ENCODE measurements at places on chromosomes 1 and 21. TPM values are rescaled to one million over a fixed set of nuclear protein-coding genes. Genes with fewer than 3 reads are reported as not detected.

Gene IGSF9
- total RNA-seq: not detected

Gene TRIM67
- total RNA-seq: not detected

Gene RASAL2
- total RNA-seq: 7.3 TPM

Gene GDAP2
- total RNA-seq: 14.6 TPM

Gene AIRE
- not detected for total RNA-seq

Gene TPTE
- not detected for total RNA-seq

Gene NENF
- 53.0 TPM for total RNA-seq

Gene GBP5
- total RNA-seq: 0.16 TPM

Gene SSX2IP
- total RNA-seq: 14.0 TPM

Gene NPHS2
- total RNA-seq: not detected

Gene HDGF
- total RNA-seq: 98.5 TPM

Gene KRTAP6-2
- total RNA-seq: not detected

Gene ADAMTS5
- 5.4 TPM for total RNA-seq

Gene CORT
- total RNA-seq: not detected

Gene GPA33
- not detected for total RNA-seq

Gene HUNK
- under 0.01 TPM for total RNA-seq

Gene DIO1
- not detected for total RNA-seq

Gene PCBP3
- total RNA-seq: 1.1 TPM

Gene TMIGD3
- total RNA-seq: not detected

Gene TMEM183A
- total RNA-seq: 86.4 TPM

Gene ILDR2
- not detected for total RNA-seq

Gene C1QC
- total RNA-seq: not detected

Gene KRTAP13-2
- not detected for total RNA-seq

Gene SV2A
- 16.0 TPM for total RNA-seq

Gene DMBX1
- total RNA-seq: not detected

Gene TDRD10
- under 0.01 TPM for total RNA-seq

Gene IL23R
- not detected for total RNA-seq

Gene GJA9
- not detected for total RNA-seq

Gene PRR9
- not detected for total RNA-seq

Gene ARHGEF16
- 0.09 TPM for total RNA-seq

Gene FMO4
- total RNA-seq: 1.4 TPM

Gene C8A
- not detected for total RNA-seq

Gene TMPRSS15
- total RNA-seq: not detected

Gene CLDN14
- not detected for total RNA-seq

Gene FGGY
- 32.2 TPM for total RNA-seq

Gene TCP10L
- 0.32 TPM for total RNA-seq

Gene AMPD1
- not detected for total RNA-seq

Gene ASCL5
- not detected for total RNA-seq

Gene RNF186
- total RNA-seq: not detected

Gene PIGR
- not detected for total RNA-seq

Gene PTTG1IP
- total RNA-seq: 146 TPM

Gene SLC30A2
- not detected for total RNA-seq

Gene CYP4Z1
- total RNA-seq: not detected

Gene HSPB7
- total RNA-seq: 2.9 TPM

Gene PHLDA3
- total RNA-seq: 177 TPM

Gene CASZ1
- total RNA-seq: under 0.01 TPM

Gene S100A12
- not detected for total RNA-seq

Gene BARHL2
- not detected for total RNA-seq

Gene DMRTA2
- 0.09 TPM for total RNA-seq

Gene VCAM1
- total RNA-seq: 20.8 TPM

Gene BSND
- total RNA-seq: not detected

Gene SPATA21
- total RNA-seq: not detected

Gene VSIG8
- under 0.01 TPM for total RNA-seq

Gene WNT9A
- total RNA-seq: 2.8 TPM

Gene LRRIQ3
- total RNA-seq: 1.1 TPM

Gene TFF1
- total RNA-seq: not detected
